ENCODE measurements at places on chromosomes 12 and 14. TPM values are rescaled to one million over a fixed set of nuclear protein-coding genes. Genes with fewer than 3 reads are reported as not detected.

DNA sequence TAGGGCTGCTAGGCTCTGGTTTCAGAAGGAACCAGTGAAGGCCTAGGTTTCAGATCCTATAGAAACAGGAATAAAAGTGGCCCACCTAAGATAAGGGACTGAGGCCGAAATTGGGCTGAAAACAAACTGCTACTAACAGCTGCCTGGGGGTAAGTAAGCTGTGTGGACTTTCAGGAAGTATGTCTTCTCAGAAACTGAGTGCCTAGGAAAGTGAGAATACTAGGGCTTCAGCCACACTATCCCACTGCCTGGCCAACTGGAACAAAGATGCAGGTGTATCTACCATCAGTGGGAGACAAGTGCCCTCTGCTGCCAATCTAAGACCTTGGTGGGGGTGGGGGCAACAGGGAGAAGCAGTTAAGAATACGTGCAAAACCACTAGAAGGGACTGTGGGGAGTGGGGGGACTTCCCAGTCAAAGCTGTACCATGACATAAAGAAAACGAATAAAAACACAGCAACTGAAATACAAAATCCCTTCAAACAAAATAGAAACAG, 82.5 kb downstream of the MED13L start:
- no peak for DNase-seq

DNA sequence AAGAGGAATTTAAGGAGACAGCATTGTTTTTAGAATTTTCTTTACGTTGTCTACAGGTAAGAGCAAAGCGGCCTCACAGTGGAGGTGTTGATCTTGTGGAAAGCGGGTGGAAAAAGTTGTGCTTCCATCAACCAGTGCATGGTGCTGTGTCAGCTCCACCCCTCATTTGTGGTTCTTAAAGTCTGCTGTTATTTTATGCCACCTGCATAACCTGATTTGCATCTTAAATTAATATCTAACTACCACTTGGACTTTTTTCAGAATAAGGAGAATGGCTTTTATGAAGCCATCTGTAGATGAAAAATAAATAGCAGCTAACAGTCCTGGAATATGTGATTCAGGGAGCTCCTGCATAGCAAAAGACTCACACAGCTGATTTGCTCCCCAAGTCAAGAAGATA, 135.1 kb downstream of the SNAPC1 start:
- no peak for DNase-seq

GRCh38 chr14:100111931-100112704, 46.9 kb downstream of the EVL start:
- DNase-seq: no peak

DNA sequence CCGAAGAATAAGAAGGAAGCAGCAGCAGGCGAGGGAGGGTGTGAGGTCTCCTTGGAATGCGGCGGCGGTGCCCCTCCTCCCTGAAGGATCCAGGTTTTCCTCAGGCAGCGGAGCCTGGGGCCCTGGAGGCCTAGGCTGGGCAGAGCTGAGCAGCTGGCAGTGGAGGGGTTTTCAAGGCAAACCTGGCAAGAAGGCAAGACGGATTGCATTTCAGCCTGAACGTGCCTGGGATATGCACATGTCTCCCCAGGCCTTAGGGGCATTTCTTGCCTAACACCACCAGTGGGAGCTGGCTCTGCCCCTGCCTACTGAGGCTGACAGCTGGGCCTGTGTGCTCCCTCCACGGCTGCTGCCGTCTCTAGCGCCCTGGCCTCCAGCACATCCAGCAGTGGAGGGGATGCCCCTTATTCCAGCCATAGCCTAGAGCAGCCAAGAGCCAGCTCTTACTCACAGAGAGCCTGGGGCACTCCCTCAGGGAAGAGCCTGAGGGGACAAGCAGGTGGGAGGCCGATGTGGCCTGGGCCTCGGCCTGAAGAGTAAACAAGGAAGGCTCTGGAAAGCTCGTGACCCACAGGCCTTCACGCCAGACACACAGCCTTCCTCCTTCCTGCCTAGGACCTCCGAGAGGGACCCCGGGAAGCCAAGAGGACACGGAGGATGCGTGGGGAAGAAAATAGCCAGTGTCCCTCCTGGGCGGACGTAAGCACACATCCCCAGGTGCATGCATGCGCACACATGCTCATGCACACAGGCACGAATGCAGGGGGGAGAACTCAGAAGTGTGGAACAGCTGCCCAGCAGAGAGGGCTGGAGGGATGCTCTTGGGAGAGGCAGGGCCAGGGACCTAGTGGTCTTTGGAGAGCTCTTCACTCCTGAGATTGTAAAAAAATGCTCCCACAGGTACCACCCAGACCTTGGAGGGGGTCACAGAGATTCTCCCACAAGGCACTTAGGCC, 23.0 kb upstream of the EIF2B2 start:
- peak; percentile 68 for DNase-seq

- no peak for DNase-seq
These were observed 156.6 kb downstream of the UNC79 start for GRCh38 chr14:93587330-93587729.

Gene NOVA1
- 11.4 TPM for total RNA-seq

Measured in H9 (cell line).